ENCODE measurements at places on chromosomes 13 and 19. TPM values are rescaled to one million over a fixed set of nuclear protein-coding genes. Genes with fewer than 3 reads are reported as not detected.
A peak's percentile ranks its signal among the peaks of the same experiment; 100 is the strongest.

The EDNRB gene
- total RNA-seq: 21.5 TPM

The CIC gene
- 72.8 TPM for total RNA-seq

The CRYL1 gene
- 357 TPM for total RNA-seq

The GRIK5 gene
- total RNA-seq: 7.4 TPM

The OR7D2 gene
- total RNA-seq: not detected

The MTUS2 gene
- total RNA-seq: 0.13 TPM

The OVOL3 gene
- not detected for total RNA-seq

The TMEM190 gene
- not detected for total RNA-seq

The CEACAM1 gene
- 146 TPM for total RNA-seq

DNA sequence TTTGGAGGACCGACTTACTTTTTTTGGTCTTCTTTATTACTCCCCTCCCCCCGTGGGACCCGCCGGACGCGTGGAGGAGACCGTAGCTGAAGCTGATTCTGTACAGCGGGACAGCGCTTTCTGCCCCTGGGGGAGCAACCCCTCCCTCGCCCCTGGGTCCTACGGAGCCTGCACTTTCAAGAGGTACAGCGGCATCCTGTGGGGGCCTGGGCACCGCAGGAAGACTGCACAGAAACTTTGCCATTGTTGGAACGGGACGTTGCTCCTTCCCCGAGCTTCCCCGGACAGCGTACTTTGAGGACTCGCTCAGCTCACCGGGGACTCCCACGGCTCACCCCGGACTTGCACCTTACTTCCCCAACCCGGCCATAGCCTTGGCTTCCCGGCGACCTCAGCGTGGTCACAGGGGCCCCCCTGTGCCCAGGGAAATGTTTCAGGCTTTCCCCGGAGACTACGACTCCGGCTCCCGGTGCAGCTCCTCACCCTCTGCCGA, 409 bp downstream of the FOSB start:
- DNase-seq: peak; percentile 63

DNA sequence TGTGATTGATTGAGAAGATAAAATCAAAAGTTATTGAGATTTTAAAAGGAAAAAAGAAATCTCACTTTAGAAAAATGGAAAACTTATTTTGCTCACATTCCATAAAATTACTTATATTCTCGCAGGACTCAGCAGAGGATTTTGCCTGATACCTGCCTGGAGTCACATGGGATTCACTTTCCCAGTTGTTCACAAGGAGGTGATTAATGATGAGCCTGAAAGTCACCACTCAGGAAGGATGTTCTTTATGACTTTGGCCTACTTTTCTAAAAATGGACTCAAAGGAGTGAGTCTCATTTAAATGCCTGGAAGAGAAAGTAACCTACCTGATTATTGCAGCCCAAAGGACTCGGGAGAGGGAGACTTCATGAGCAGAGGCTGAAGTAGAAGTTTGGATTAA, 34.5 kb upstream of the FAM216B start:
- no peak for DNase-seq

- DNase-seq: no peak
Measured at GRCh38 chr13:111542530-111543341, 222.3 kb downstream of the TEX29 start.

DNA sequence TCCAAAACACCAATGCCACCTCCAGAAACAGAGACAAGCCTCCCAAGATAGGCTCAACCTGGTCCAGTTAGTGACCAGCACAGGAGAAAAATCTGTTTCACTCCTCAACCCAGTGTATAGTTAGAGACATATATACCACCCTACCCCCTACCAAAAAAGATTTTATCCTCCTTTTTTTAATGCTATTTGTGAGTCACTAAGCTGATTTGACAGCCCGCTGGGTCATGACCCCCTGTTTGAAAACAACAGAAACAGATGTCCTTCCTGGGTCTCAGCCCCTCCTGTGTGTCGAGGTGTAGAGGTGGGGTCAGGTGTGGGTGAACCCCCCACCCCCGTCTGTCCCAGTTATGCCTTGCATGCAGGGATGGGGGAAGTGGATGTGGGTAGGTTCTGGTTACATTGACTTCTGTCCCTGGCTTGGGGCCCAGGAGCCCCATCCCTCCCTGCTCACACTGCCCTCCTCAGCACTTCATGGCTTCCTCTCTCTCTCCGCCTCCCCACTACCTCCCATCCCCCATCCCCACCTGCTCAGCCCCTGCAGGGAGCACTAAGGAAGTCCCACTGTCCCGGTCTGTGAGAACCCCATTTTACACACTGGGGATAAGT, 14.0 kb upstream of the TOMM40 start:
- no peak for DNase-seq

DNA sequence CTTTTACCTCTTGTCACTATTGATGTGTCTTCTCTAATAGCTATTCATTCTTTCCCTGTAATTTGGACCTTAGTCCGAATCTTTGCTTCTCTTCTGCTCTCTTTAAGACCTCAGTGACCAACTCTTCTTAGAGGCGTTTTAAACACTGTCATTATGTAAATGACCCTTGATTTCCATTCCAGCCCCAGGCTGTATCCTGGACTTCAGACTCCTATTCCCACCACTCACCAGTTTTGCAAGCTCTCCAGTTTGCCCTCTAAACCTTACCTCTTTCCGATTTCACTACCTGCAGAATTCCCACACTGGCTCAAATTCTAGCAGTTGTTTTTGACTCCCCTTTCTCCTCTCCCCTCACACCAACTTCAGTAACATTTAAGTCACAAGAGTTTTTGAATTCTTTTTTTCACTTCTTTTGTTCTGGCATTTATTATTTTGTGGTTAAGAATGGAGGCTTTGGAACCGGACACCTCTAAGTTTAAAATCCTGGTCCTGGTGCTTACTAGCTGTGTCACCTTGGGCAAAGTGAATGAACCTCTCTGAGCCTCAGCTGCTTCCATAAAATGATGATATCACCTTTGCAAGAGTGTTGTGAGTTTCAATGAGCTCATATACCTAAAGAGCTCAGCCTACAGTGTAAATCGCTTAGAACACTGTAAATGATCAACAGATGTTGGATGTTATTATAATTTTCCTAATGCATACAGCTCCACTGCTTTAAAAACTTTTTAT, 13.6 kb upstream of the HMGB1 start:
- no peak for DNase-seq

- no peak for DNase-seq
Measured at GRCh38 chr13:109476001-109476400, 310.4 kb downstream of the IRS2 start.

DNA sequence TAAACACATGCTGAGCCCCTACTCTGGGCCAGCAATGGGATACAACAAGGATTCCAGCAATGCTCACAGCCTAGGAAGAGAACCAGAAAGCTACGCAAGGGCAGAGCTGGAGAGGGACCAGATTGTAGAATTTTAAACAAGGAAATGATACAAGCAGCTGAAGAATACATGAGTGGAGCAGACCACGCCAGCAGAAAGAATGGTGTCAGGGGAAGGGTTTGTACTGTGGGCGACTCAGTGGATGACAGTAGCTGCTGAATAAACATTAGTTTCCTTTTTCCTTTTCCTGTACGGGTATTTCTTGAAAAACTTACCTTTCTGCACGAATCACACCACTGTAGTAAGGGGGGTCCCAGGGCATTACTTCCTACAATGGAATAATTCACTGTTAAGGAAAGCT, 30.7 kb downstream of the MIPEP start:
- no peak for DNase-seq

DNA sequence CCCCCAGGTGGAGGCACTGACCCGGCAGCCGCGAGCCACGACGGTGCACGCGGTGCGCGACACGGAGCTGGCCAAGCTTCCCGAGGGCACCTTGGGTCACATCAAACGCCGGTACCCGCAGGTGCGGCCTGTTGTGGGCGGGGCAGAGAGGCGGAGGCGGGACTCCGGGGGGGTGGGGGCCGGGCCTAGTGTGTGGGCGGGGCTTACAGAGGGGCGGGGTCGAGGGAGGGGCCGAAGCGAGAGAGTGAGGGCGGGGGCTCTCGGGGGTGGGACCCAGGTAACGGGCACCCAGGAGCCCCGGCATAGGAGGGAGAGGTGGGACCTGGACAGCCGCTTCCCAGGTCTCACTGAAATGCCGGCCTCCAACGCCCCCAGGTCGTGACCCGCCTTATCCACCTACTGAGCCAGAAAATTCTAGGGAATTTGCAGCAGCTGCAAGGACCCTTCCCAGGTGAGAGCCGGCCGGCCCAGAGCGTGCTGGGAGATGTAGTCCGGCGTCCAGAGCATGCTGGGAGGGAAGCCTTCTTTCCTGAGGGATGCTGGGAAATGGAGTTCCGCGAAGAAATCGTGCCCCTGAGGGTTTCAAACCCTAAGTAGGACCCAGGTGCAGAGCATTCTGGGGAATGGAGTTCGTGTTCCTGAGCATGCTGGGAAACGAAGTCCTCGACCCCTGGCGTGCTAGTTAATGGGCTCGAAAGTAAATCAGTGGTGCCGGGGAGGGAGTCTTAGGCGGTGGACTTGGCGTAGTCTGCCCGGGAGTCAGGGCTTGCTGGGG, 15.7 kb downstream of the PNPLA6 start:
- DNase-seq: peak; percentile 81

- peak; percentile 74 for DNase-seq
Measured at GRCh38 chr19:54325194-54325621, 12.2 kb upstream of the LILRA5 start.

GRCh38 chr19:56099638-56100539, 21.2 kb downstream of the ZNF787 start:
- no peak for DNase-seq

GRCh38 chr13:78401873-78402707, 201.3 kb downstream of the POU4F1 start:
- DNase-seq: no peak

DNA sequence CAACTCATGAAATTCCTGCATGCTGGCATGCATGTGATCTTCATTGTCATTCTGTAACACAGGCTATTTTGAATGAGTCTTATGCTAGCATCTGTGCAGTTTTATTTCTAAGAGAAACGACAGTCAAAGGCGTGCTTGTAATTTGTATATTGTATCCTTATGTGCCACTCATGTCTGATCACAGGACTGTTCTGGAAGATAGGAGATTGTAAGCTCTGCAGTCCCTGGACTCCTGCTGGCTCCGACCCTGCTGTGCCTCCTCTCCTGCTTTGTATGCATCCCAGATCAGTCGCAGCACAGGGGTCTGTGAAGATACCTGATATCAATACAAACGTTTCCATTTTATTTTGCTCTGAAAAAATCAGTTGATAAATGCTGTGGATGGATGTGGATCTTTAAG, 653.1 kb downstream of the LIG4 start:
- DNase-seq: no peak

- no peak for DNase-seq
Measured at GRCh38 chr13:99004978-99005377, 27.1 kb upstream of the DOCK9 start.

DNA sequence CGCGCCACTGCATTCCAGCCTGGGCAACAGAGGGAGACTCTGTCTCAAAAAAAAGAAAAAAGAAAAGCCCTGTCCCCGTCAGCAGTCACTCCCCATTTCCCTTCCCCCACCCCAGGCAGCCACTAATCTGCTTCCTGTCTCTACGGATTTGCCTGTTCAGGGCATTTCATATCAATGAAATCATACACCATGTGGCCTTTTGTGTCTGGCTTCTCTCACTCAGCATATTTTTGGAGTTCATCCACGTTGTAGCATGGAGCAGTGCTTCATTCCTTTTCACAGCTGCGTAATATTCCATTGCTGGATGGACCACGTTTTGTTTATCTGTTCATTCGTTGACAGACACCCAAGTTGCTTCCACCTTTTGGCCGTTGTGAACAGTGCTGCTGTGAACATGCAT, 36.1 kb upstream of the KLF2 start:
- no peak for DNase-seq

DNA sequence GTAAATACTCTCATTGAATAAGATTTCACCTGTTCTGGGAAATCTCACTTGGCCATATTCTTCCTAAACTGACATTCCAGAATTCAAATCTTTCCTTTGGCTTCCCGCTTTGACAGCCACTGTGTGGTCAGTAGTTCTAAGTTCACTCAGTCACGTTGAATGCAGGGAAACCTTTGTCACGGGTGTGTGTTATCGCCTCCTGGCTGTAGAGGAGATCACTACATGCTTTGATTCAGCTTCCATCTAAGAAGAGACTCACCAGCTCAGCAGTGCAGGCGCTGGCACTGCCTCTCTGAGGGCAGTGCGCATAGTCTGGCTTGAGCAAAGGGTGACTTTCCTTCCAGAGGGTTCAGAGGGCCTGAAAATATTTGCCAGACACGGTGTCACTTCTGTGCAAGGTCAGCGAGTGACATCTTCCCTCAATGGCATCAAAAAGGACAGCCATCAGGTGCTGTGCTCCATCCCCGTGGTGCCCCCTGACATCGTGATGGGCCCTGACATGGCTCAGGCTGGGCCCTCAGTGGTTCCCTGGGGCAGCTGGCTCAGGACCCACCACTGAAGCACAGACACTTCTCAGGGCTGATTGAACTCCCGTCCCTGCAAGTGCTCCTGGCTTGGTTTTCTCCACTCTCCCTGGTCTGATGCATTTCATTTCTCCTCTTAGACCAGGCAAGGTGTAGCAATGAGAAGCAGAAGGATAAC, 635.4 kb upstream of the ARGLU1 start:
- DNase-seq: no peak

- no peak for DNase-seq
Measured at GRCh38 chr13:21594715-21595545, 9.0 kb downstream of the MICU2 start.

- DNase-seq: no peak
Measured at GRCh38 chr13:24272452-24273161, 36.8 kb upstream of the C1QTNF9 start.

DNA sequence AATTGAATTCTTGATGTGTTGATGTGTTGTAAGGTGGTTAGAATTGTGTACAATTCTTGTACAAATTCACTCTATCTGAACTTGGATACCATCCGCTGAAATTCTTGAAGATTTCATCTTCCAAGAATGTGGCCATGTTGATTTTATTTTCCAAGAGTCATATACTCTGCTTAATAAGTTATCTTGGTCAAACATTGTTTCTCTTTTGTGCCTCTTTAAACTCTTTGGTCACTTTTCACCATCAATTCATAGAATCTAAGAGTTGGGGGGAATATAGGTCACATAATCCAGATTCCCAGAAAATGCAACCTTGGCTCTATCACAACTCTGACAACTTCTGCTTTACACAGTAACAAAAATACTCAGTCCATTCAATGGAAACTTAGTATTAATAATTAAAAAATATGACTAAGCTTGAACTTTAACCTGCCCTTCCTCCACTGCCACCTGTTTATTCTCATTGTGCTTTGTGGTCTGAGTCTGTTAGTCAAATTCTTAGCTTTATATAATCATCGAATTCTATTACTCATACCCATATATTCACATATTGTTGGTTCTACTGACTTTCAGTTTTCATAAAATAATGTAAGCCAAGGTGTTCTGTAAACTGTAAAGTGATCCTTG, 373.2 kb downstream of the LMO7 start:
- no peak for DNase-seq

DNA sequence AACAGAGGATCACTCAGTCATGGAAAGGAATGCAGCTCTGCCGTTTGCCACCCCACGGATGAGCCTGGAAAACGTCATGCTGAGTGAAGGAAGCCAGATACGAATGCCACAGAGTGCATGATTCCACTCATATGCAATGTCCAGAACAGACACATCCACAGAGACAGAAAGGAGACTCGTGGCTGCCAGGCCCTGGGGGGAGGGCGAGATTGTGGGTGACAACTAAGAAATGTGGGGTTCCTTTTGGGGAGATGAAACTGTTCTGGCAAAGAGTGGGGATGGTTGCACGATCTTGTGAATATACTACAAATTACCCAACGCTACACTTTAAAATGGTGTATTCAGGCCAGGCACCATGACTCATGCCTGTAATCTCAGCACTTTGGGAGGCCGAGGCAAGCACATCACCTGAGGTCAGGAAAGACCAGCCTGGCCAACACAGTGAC, 27.2 kb upstream of the NAPA start:
- DNase-seq: no peak

All from Peyer's patch (tissue), 4 donors.